8988T (cell line): ENCODE measurements at places on chromosomes 13 and 19.

DNA sequence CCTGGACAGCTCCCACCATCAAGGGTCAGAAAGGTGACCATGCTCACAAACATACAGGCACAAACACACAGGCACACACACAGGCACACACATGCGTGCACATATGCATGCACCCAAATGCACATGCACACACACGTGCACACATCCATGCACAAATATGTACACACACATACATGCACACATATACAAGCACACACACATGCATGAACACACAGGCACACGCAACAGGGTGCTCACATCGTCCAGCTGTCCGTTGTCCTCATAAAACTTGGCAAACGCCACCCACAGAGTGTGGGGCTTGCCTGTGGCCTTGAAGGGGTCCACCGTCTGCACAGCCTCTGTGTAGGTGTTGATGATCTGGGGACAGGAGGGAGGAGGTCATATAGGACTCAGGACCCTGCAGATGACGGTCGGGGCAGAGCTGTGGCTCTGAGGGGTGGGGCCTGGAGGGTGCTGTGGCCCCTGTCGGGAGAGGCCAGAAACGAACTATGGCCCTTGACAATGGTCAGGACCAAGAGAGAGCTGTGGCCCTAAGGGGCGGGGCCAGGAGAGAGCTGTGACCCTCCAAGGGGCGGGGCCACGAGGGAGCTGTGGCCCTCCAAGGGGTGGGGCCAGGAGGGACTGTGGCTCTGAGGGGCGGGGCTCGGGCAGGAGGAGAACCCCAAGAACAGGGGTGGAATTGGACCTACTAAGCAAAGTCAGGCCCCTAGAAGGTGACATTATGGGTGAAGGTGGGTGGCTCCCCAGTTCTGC is 6.2 kb downstream of the XAB2 start:
- no peak for DNase-seq

DNA sequence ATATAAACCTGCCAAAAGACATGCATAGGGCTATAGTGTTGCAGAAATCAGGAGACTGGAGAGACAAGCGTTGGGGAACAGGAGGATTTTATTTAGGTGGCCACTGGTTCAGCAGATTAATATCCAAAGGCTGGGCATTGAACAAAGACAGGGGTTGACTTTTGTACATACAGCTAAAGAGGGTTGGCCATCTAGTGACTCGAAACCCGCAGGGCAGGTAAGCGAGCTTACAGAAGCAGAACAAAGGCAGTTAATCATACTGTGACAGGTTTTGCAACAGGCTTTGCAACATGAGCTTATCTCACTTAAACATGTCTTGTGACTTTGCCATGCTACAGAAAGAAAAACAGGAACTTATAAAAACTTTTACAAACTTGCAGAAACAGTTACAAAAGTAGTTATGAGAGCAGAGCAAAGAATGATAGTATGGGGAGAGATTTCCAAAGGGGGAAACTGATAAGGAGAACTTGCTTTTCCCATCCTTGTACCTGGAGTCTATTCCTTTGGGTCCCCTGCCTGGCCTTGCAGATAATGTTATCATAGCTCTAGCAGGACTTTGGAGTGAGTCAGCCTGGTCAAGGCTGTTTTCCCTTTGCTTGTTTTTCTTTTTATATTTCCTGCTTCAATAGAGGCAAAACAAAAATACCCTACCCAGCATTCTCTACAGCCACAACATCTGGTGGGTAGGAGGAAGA is 234.2 kb downstream of the PCDH17 start:
- DNase-seq = no peak

GRCh38 chr13:76035711-76036110 is 399.6 kb downstream of the LMO7 start:
- no peak for DNase-seq

GRCh38 chr13:79645569-79645968 is 164.6 kb downstream of the NDFIP2 start:
- DNase-seq = no peak

DNA sequence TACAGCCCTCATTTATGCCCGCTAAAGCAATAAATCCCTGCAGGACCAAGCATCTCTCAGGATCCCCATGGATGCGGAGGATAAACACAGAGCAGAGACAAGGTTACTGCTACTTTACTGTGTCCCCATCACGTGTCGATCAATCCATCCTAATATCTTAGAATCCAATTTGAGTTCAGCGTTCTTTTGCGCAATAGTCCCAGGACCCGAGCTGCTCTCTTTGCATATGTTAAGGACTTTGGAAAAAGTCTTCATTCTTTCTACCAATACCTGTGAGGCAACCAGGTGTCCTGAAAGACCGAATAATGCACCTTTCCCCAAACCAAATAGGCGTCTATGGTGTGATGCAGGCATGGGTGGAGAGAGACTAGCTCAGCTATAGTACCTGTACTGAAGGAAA is 38.0 kb upstream of the URAD start:
- no peak for DNase-seq

DNA sequence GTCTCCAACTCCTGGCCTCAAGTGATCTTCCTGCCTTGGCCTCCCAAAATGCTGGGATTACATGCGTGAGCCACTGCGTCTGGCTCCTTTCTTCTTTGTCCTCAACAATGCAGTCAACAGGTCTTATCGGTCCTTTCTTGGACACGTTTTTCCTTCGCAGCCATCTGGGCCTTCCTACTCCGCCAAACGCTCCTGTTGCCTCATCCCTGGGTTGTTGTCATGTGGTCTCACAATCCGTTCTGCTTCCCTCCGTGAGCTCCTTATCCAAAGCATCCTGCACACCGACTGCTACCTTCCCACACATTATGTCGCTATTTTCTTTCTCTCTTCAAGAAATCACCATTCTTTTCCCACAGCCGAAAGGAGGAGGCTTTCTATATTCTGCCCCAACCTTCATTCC is 306.8 kb downstream of the DCLK1 start:
- no peak for DNase-seq

GRCh38 chr13:57672168-57672567 is 40.6 kb downstream of the PCDH17 start:
- no peak for DNase-seq

- peak; percentile 13 for DNase-seq
Measured at GRCh38 chr19:6216996-6217751, 62.6 kb downstream of the MLLT1 start.

GRCh38 chr13:74061926-74062595 is 72.1 kb downstream of the KLF12 start:
- no peak for DNase-seq

DNA sequence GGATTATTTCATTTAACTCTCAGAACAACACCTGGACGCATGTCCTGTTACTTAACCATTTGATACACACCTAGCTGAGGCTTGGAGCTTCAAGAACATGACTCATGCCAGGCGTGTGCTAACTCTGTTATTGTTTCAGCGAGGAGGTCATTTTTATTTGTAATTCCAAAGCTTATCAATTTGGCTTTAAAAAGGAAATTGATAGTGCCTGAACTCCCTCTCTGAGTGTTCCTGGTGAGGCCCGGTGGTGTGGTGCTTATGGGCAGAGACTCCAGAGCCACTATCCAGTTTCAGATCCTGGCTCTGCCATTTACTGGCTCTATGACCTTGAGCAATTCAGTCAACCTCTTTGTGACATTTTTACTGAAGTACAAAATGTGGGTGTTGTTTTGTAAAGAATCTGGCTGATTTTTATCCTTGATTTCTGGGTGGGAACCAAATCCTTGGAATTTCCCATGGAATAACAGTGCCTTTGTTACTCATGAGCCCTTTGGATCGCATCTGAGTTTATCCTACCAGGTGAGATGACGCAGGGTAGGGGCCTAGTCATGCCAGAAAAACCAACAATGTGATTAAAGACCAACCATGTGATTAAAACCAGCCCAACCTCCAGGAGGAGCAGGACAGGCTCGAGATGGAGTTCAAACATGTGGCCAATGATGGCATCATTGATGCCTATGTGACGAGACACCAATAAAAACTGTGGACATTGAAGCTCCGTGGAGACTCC is 198.8 kb downstream of the MYO16 start:
- no peak for DNase-seq

- no peak for DNase-seq
Measured at GRCh38 chr13:80923907-80924306, 583.0 kb upstream of the SPRY2 start.

DNA sequence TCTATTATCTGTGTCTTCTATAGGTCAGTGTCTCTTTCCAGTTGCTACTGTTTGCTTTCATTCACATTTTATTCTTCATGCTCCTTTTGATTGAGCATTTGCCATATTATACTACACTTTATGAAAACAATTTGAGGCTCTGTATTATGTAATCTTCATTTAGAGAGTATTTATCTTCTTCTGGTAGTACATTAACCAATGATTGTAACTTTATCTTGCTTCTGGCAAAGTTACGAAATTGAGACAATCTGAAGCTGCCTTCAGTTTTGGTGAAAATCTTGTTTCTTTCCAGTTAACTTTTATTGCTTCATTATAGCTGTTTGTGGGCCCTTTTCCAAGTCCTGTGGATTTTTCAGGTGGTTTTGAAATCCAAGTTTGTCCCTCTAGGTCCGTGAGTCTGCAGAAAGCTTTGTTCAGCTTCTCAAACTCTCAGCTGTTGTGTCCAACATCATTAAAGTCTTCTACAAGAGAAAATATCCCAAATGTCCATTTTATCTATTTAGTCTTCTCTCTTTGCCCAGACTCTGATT is 1255.4 kb upstream of the SPRY2 start:
- no peak for DNase-seq

DNA sequence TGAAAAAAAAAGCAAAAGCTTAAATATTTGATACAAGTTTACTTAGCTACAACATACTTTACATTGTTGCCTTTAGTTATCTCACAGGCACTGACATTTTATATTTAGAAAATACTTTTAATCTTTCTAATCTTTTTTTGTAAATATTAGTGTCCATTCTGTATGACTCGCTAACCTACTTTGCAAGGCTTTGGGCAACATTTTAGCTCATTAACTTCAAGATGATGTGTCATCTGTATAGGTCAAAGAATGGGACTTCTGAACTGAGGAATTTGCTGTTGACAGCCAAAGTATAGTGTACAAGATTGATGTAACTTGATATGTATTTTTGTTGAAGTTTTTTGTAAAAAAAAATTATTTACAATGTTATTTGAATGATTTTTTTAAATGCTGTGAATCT is 2.7 kb upstream of the C1QTNF9 start:
- DNase-seq = no peak

DNA sequence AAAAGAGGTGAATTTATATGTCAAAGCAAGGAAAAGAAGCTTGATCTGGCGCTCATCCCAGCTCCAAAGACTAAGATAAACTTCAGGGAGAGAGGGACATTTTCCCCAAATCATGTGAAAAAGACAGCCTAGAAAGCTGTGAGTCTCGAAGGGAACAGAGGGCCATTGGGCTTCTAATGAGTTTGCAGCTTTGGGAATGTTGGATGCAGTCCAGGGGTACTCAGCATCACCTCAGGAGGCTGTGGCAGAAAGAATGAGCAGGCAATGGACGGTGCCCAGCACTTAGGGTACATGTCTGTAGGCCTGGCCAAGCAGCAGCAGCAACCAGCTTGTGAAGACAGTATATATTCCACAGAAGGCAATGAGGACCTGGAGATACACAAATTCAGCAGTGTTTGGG is 25.7 kb upstream of the WASF3 start:
- DNase-seq = no peak

- DNase-seq = no peak
Measured at GRCh38 chr19:45090606-45091005, 2.4 kb upstream of the PPP1R37 start.

DNA sequence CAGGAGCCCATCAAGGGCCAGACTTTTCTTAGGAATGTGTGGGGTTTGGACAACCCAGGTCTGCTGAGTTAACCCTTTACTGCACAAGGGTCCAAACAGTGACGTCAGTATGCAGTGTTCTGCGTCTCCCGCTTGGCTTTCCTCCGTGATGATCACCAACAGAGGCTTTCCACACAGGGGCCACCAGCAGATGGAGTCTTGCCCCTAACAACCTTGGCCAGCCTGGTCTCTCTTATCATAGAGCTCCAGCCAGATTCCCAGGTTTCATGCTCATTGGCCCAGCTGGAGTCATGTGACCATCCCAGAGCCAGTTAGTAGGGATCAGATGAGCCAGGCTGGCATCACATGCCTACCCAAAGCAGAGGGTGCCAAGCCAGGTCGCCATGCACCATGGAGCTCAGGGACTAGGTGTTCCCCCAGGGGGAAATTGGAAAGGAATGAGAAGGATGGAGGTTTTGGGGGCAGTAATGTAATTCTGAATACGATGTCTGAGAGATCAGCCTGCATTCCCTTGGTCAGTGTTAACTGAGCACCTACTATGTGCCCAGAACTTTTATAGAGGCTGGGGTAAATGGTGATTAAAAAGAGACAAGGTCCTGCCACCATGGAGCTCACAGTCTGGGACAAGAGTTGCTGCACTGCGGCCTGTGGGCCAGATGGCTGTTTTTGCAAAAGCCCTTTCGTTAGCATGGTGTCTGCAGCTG is 61.2 kb downstream of the MYH14 start:
- no peak for DNase-seq

GRCh38 chr13:28306325-28306724 is 168.0 kb downstream of the PAN3 start:
- DNase-seq = no peak

- DNase-seq = no peak
Measured at GRCh38 chr19:22332924-22333323, 46.7 kb downstream of the ZNF729 start.

GRCh38 chr13:109249780-109250528 is 536.4 kb downstream of the IRS2 start:
- no peak for DNase-seq

GRCh38 chr19:45766296-45766868 is 2.7 kb downstream of the SIX5 start:
- peak; percentile 8 for DNase-seq

- DNase-seq = no peak
Measured at GRCh38 chr19:48648134-48648533, 2.1 kb upstream of the CA11 start.

DNA sequence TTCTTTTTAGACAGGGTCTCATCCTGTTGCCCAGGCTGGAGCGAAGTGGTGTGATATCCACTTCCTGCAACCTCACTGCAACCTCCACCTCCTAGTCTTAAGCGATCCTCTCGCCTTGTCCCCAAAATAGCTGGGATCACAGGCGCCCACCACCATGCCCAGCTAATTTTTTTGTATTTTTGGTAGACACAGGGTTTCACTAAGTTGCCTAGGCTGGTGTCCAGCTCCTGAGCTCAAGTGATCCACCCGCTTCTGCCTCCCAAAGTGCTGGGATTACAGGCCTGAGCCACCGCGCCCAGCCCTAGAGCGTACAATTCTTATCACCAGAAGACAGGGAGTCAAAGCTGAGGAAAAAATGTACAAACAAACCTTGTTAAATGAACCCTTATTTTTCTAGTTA is 4.5 kb upstream of the ELOF1 start:
- no peak for DNase-seq

DNA sequence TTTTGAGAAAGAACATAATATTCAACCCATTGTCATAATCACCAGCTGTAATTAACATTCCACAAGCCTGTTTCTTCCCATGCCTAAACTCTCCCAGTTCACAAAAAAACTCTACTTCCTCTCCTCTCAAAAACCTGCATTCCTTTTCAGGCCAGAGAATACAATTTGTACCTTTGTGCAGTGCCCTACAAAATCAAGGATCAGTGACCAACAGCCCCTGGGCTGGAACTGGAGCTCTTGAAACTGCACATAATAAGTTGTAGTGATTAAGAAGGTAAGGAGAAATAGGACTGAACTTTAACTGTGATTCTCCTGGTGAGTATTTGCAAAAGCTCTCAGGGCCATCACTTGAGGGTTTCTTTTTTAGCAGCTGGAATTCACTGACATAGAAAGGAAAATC is 472.7 kb downstream of the RFC3 start:
- no peak for DNase-seq
